ENCODE measurements at places on chromosomes 13 and 19. TPM values are rescaled to one million over a fixed set of nuclear protein-coding genes. Genes with fewer than 3 reads are reported as not detected.

DNA sequence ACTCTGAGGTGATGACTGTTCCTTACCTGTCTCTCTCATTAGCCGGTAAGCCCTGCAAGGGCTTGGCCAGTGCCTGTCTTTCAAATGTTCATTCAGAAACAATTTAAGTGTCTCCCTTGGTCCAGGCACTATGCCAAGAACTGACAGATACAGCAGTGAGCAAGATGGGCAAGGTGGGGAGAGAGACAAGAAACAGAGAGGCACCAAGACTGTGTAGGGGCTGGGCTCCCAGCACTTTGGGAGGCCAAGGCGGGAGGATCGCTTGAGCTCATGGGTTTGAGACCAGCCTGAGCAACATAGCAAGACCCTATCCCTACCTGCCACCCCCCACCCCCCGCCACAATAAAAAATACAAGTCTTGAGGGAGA is 1.3 kb upstream of the CCNE1 start:
- DNase-seq = peak; percentile 77

DNA sequence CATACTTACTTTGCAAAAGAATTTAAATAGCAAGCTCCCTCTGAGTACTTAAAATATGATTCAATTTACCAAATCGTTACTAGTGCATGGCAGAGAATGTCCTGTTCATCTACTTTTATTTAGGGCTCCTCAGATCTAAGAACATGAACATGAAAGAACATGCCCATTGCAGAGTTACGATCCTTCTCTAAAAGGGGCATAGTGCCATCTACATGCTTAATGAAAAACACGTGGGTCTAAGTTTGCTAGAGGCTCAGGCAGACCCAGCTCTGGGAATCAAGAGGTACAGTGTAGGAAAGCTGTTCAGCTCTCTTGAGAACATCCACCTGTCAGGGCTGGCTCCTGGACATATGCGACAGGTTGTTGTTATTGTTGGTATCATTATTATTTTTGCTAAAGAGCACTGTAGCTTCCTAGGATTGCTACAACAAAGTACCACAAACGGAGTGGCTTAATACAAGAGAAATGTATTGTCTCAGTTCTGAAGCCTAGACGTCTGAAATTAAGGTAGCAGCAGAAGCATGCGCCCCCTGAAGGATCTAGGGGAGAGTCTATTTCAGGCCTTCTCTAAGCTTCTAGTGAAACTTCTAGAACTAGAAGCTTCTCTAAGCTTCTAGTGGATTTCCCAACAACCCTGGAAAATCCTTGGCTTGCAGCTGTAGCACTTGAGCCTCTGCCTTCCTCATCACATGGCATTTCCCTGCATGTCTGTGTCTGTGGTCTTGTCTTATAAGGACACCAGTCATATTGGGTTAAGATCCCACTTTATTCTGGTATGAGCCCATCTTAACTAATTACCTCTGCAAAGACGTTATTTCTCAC is 133.9 kb downstream of the DCT start:
- peak; percentile 81 for DNase-seq

DNA sequence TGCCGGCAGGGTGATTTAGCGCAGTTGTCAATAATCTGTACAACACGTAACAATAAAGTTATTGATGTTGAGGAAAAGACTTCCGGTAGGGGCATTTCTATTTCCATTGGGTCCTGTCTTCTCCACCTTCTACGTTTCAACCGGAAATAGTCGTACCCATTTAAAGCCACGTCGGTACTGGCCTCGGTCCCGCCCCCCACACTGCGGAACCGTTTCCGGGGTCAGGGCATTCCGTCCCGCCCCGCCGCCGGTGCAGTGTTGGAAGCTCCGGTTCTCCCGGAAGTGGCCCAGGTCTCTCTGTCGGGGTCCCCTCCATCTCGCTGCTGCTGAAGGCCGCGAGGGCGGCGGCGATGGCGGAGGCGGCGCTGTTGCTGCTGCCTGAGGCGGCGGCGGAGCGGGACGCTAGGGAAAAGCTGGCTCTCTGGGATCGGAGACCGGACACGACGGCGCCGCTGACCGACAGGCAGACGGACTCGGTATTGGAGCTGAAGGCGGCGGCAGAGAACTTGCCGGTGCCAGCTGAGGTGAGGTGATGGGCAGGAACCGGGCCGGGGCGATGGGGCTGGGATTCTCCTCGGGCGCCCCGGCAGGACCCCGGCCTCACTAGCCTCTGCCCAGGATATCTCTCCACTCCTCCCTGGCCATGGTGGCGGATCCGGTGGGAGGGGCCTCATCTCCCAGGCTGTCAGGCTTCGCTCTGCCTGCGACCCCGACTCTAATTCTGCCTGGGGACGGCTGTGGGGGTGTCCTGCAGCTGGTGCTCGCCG is at the start of gene COG3:
Gene COG3 (plus strand): TSS at position 253 of the 767 bp plus-strand sequence. CDS start 98 bp downstream, at position 351.
- peak; percentile 97 for DNase-seq

- no peak for DNase-seq
These were observed 13.3 kb downstream of the ZDHHC20 start for GRCh38 chr13:21445759-21446158.

DNA sequence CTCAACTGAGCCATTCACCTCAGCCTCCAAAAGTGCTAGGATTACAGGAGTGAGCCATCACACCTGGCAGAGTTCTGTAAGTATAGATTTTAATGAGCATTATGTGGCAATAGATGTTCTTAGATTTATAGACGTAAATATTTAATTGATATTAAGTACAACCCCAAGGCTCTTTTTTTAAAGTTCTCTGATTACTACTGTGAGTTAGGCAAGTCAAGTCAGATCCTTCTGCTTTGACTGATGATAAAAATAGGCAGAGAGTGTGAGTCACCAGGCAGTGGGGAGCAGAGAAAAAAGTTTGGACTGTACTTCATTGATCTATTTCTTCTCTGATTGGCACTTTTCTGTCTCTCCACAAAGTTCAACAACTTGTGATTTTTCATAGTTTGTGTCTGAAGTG is 1379.9 kb downstream of the UQCRFS1 start:
- DNase-seq = peak; percentile 71

Gene KIR2DL3
- not detected for total RNA-seq

- DNase-seq = no peak
These were observed 8.5 kb downstream of the RFX1 start for GRCh38 chr19:13997631-13997962.

DNA sequence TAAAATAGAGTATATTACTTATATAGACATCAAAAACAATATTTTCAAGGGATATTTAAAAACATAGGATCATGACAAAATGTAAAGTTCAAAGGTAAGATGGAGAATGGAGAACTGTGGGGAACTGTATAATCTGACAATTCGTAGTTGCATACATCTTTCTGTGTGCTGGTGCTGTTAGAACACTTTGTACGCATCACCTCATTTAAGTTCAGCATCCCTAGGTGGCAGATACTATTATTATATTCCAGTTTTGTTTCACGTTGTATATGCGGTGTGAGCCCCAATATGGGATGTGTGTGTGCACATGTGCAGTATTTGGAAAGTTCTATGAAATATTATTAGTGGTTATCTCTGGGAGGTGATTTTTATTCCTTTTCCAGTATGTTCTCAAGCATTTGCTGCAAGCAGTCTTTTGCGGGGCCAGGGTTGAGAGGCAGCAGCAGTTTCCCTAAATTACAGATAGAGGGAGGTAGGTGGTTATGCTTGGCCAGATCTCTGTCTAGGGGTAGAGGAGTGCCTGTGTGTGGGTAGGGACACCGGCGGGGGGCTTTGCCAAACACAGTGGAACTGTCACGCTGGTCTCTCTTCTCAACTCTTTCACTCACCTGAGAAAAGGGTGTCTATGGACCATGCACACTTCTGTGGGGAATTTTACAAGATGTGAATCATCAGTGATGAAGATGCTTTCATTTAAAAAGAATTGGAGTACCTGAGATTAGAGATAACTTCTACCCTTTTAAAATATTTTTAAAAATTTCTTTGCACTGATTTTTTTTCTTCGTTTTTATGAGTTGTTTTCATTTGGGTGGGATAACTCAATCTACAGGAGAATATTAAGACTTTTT is 55.6 kb upstream of the ALOX5AP start:
- DNase-seq = peak; percentile 41

Gene CHMP2A
- 219 TPM for total RNA-seq

- peak; percentile 44 for DNase-seq
These were observed 8.9 kb downstream of the OCEL1 start for GRCh38 chr19:17234911-17235299.

- DNase-seq = no peak
These were observed 186.2 kb downstream of the FOXO1 start for GRCh38 chr13:40480012-40480914.

- no peak for DNase-seq
These were observed 13.3 kb downstream of the BCAM start for GRCh38 chr19:44822177-44822576.

Gene GPR12
- not detected for total RNA-seq

GRCh38 chr13:95676762-95677563 is at the start of gene DNAJC3:
DNAJC3 (plus strand) TSS chr13:95677139; CDS start chr13:95677256, 117 bp downstream.
- DNase-seq = peak; percentile 91

GRCh38 chr19:53977429-53977990 is 13.9 kb upstream of the CACNG6 start:
- peak; percentile 63 for DNase-seq

DNA sequence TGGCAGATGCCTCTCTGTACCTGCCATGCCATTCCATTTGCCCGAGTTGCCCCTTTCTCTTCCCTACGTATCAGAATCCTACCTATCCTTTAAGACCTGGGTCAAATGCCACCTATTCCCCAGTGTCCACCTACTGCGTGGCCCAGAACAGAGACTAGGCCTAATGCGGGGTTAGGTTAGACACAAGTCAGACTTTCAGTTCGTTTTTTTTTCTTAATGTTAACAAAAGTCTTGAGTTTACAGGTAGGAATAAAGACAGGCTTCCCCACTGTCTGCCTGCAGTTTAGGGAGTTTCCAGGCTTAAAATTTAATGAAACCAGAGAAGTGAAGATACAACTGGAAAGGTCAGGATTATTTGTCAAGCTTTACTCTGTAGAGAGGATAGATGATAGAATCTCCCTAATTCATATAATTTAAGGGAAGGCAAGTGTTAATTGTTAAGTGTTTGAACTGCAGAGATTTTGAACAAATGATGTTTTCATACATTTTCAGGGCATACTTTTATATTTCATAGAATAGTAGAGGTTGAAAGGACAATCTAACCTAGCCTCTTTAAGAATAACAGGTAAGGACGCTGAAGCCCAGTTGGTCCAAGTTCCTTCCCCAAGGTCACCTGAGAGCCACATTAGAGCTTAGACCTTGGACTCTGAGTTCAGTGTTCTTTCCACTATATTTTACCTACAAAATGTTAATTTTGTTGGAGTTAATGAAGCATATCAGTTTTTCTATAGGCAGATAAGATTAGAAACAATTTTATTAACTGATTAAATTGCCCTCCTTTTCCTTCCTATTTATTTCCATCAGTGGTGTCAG is 35.8 kb downstream of the FRY start:
- DNase-seq = no peak

DNA sequence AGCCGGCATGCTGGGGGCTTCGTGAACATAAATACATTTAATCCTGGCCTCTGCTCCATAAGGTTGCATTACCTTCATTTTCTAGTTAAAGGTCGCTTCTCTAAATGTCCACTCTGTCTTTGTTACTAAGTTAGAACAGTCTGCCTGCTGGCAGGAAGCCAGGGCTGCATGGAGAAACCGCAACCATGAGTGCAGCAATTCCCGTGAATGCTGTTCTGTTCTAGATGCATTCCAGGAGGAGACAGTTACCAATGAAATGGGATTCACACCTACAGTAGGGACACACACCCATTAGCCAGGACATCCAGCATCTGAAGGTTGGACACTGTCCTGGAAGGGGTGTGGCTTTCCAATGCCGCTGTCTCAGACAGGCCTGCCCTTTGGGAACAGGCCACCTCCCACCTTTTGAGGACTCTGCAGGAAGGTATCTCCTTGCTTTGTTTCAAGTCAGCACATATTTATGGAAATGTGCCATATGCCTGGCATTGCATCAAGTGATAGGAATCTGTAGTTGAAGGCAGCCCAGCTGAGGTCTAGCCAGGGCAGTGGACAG is 129.7 kb downstream of the SLC7A1 start:
- DNase-seq = peak; percentile 38

GRCh38 chr19:5894704-5895349 is 8.8 kb downstream of the NDUFA11 start:
- DNase-seq = no peak

Gene KIR3DL1
- not detected for total RNA-seq

DNA sequence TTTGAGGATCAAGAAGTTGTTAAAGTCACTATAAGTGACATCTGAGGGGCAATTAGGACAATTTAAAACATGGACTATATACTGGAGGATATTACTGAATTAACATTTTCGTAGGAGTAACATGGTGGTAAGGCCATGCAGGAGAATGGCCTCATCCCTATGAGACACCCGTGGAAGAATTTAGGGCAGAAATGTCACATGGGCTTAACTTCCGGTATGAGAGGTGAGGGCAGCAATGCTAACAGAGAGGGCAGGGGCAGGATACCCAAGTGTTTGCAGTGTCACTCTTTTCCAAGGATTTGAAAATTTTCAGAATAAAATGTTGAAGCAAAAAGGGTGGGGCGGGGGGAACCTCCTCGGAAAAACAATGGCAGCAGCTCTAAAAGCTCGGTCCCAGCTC is 23.6 kb downstream of the RANBP3 start:
- DNase-seq = no peak

Gene SLC1A5
- total RNA-seq = 266 TPM

DNA sequence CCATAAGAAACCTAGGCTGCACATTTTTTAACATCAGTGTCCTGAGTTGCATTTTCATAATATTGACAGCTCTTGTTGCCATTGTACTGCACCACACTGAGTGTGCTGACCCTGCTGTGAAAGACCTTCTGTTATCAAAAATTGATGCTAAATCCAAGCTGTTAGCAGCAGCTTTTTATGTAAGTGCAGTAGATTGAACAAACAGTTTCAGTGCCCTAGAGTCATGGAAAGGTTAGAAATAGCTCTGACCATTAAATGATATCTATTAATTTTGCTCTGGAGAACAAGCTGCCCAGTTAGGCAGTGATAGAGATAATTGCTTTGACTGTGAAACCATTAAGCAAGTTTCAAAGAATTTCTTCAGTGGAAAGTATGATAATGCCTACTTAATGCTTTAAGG is 1289.2 kb upstream of the PCDH20 start:
- DNase-seq = no peak

DNA sequence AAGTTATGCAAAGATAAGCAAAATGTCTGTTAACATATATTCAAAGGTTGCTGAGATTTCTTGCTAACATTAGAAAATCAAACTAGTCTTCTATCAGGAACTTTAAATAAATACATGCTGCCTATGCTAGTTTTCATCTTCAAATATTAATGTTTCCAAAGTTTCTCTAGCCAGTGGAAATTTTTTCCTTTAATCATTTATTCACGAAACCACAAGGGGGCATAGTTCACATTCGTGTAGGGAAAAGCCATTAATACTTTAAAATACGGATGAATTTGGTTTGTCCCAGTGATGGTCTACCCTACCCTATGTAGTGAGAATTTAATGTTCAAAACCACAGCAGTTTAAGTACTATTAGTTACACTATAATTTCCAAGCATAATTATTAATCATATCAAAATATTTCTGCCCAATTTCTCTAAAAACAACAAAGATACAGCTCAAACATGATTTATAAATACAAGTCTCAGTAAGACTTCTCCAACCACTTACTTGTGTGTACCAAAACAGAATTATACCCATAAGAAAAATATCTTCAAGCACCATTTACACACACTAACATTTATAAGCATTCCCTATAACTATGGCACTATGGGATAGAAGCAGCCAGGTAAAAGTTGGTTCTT is 16.2 kb downstream of the NUFIP1 start:
- peak; percentile 30 for DNase-seq

GRCh38 chr19:23917856-23918255 is 3.2 kb downstream of the ZNF726 start:
- DNase-seq = peak; percentile 64
